ENCODE measurements at places on chromosomes 5 and 9. TPM values are rescaled to one million over a fixed set of nuclear protein-coding genes. Genes with fewer than 3 reads are reported as not detected.

SLCO6A1 gene
- not detected for total RNA-seq

OR1N2 gene
- not detected for total RNA-seq

GABRB2 gene
- total RNA-seq = 0.22 TPM

CATSPER3 gene
- total RNA-seq = 0.54 TPM

CD72 gene
- total RNA-seq = 0.59 TPM

SLC1A1 gene
- total RNA-seq = 0.59 TPM

RANBP3L gene
- total RNA-seq = 0.51 TPM

DNA sequence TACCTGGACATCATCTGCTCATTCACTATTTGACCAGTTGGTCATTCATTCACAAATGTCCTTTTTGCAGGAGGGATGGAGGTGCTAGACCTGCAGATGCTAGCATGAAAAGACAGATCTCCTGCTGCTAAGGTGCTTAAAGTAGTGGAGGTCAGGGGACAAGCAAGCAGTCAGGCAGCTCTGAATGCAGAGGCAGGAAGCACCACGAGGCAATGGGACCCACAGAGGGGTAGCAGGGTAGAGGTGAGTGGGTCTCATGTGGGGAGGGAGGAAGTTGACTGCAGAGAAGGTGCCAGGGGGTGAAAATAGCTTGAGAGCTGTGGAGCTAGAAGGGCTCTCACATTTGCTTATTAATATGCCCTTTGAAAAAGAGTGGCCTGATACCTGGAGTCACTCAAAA lies 25.2 kb downstream of the FXN start:
- no peak for DNase-seq

DNA sequence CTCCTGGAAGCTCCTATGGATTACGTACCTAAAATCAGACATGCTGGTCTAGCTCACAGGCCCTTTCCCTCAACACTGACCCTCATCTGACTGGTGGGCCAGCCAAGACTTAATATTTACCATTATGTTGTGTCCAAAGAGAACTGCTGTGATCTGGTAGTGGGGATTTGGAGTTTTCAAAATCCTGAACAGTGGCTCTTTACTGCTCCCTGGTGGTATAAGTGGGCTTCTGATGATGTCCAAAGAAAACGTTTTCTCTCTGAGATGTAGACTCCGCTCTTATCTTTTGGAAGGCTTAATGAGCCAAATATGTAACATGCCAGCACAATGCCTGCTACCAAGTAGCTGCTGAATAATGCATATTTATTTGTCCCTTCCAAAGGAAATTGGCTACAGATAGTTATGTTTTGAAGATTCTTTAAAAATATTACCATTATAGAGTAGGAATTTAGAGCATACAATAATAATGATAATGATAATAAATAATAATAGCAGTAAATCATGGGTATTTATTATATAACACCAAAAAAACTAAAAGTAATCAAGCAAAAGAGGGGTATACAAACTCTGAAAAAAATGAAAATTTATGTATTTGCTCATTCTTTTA lies 406.6 kb upstream of the TNC start:
- DNase-seq = no peak

GRCh38 chr9:72858089-72858912 lies 94.6 kb downstream of the ALDH1A1 start:
- DNase-seq = no peak

- DNase-seq = no peak
These were observed 107.5 kb downstream of the ATP10B start for GRCh38 chr5:160744268-160745101.

DNA sequence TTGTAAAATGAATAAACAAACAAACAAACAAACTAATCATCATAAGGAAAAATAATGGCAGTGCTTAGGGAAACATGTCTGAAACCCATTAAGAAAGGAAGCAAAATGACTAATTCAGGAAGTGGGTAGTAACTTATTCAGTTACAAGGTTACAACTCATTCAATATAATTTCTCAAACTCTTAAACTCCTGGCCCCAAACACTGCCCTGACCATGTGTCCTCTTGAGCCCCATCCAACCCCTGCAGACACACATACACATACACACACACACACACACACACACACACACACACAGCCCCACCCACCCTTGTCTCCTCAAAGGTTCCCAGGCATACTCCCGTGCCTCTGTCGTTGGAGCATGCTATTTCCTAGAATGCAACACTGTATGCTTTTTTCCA lies 193.9 kb downstream of the SEC61B start:
- DNase-seq = no peak

GRCh38 chr5:23257656-23258055 lies 249.8 kb upstream of the PRDM9 start:
- no peak for DNase-seq

All from cardiac septum (tissue), 1 donor.